Stimulated activated CD4-positive, alpha-beta T cell treated with anti-CD3 and anti-CD28 coated beads, Interleukin-15, amount 100 ng/mL, for 1 hour (primary cell): ENCODE measurements at places on chromosomes 6 and 20.

GRCh38 chr6:72984981-72985665 lies 240.2 kb downstream of the KHDC1L start:
- no peak for DNase-seq

- no peak for DNase-seq
Observed at GRCh38 chr6:43355862-43356590, 13.4 kb downstream of the ZNF318 start.

DNA sequence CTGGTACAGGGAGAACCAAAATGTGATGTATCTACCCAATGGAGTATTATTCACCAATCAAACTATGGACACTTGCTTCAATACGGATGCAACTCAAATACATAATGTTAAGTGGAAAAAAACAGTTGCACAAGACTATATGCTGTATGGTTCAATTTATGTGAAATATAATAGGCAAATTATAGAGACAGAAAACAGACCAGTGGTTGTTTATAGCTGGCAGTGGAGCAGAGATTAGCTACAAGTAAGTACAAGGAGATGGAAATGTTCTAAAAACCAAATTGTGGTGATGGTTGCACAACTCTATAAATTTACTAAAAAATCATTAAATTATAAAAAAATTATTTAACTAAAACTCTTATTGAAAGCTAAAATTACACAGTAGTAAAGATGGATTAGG lies 113.2 kb downstream of the PRDM1 start:
- no peak for DNase-seq

DNA sequence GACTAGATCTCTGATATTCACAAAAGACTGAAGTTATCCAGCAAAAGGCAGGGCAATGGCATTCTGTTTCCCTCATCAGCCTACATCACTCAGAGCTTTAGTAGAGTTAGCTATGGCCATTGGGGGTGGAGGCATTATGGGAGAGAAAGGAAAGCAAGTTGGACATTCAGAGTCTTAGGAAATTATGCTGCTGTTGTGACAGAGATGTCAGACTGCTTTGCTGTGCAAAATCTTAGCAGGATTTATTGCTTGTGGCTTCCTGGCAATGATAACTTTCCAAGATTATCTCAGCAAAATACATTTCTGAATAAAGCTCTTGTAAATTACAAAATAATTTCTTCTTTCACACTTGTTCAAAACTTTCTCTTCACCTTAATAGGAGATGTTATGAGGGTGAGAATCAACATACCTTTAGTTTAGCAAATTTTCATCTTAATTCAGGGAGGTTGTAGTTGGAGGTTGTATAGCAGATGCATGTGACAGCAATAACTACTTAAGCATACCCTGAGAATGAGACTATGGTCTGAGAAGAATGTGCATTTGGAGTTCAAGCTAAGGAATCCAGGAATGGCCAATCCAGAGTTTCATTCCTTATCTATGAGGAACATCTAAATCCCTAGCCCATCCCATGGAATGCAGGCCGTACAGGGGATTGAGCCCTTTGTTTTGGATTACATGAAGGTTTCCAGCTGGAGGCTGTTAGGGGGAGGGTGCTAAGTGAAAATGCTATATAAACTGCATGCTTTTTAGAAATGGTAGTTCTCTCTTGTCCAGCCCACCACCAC lies 179.8 kb downstream of the HAO1 start:
- DNase-seq: no peak

- no peak for DNase-seq
Observed at GRCh38 chr20:38449046-38449445, 13.9 kb upstream of the SNHG17 start.

DNA sequence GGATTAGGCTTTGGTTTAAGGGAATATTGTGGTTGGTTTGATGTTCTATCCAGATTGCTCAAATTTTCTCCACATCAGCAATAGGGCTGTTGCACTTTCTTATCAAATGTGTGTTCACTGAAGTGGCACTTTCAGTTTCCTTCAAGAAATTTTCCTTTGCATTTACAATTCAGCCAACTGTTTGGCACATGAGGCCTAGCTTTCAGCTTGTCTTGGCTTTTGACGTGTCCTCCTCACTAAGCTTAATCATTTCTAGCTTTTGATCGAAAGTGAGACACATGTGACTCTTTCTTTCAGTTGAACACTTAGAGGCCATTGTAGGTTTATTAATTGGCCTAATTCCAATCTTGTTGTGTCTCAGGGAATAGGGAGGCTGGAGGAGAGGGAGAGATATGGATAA lies 104.8 kb downstream of the FLRT3 start:
- no peak for DNase-seq

DNA sequence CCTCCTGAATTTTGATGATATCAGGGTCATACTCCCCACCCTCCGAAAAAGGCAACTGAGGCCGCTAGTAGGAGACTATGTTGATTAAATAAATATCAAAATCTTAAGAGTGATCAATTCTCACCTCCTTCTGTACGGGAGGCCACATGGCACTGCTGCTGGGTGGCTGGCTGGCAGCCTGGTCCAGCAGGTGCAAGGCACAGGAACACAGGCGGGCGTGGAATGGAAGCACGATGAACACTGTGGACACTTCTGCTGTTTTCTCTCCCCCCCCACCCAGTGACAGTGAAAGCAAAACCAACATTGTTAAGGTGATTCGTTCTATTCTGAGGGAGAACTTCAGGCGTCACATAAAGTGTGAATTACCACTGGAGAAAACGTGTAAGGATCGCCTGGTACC lies 9.7 kb upstream of the CLDN20 start:
- no peak for DNase-seq

GRCh38 chr6:27791182-27791943 lies 120.8 kb downstream of the OR2B2 start:
- DNase-seq: no peak

GRCh38 chr20:10671221-10671918 lies 2.4 kb downstream of the JAG1 start:
- DNase-seq: no peak

DNA sequence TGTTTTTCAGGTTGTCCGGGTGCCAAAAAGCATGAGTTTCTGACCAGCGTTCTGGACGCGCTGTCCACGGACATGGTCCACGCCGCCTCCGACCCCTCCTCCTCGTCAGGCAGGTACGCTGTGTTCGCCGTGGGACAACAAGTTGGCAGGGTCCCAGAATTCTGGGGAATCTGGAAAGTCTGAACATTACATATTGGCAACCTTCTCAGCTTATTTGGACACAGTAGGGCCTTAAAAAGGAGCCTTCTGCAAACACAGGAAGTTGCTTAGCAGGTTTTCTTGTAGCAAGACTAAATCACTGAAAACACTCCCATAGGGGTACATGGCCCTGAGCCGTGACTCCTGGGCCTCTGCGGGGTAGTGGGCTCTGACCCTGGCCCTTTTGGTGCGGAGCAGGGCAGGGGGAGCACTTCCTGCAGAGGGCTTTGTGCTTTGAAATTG lies 209.7 kb downstream of the SMOC2 start:
- no peak for DNase-seq

- DNase-seq: no peak
Observed at GRCh38 chr20:16451001-16451400, 122.2 kb downstream of the KIF16B start.

GRCh38 chr6:5828296-5828695 lies 178.4 kb downstream of the NRN1 start:
- DNase-seq: no peak

GRCh38 chr20:51345601-51346101 lies 196.9 kb downstream of the NFATC2 start:
- no peak for DNase-seq

DNA sequence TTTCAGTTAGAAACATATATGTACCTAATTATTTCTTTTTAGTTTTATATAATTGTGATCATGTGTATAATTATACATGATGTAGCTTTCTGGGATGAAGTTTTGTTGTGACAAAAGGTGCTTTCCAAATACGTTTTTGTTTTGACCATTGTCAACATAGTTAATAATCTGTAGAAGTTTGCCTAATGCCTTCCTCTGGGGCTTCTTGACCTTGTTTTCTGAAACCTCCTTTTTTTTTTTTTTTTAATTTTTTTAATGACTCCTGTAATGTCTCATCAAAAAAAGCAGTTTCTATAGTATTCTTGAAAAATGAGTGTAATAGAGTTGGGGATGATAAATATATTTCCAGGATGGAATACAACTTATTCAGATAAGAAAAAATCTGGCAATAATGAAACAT lies 434.7 kb upstream of the SOX4 start:
- no peak for DNase-seq

- DNase-seq: no peak
Observed at GRCh38 chr6:45903959-45904358, 111.7 kb downstream of the CLIC5 start.

GRCh38 chr20:40838509-40838908 lies 149.5 kb upstream of the MAFB start:
- no peak for DNase-seq

GRCh38 chr20:50762045-50762422 lies 30.7 kb downstream of the PARD6B start:
- no peak for DNase-seq

DNA sequence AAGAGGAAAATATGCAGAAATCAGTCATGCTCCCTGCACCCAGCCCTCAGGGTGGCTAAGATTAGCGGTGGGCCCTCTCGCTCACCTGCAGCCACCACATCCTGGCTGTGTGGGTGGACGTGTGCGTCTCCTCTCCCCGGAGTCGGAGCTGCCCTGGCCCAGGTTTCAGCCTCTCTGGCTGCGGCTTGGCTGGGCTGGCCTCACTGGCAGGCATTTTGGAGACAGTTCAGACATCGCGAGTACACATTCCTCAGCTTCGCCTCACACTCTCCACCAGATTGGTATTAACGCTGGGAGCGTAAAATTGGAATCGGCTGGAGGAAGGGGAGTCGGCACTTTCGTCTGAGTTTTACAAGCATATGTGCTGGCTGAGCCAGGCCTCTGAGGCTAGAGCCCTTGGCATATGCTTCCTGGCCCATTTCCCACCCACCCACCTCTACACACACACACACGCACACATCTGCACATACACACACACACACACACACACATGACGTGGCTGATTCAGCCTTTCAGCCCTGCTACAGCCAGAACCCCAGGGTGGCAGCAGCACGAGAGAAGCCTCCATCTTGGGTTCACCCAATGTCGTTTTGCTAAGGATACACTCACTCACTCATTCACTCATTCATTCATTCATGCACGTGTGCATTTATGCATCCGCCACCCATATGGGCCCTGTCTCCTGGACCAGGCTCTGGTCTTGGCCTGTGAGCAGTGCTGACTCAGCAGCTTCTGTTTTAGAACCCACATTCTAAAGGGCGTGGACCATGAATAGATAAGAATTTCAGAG lies 42.9 kb downstream of the BCAS4 start:
- DNase-seq: no peak

- DNase-seq: no peak
Observed at GRCh38 chr20:16245879-16246278, 327.4 kb downstream of the KIF16B start.

DNA sequence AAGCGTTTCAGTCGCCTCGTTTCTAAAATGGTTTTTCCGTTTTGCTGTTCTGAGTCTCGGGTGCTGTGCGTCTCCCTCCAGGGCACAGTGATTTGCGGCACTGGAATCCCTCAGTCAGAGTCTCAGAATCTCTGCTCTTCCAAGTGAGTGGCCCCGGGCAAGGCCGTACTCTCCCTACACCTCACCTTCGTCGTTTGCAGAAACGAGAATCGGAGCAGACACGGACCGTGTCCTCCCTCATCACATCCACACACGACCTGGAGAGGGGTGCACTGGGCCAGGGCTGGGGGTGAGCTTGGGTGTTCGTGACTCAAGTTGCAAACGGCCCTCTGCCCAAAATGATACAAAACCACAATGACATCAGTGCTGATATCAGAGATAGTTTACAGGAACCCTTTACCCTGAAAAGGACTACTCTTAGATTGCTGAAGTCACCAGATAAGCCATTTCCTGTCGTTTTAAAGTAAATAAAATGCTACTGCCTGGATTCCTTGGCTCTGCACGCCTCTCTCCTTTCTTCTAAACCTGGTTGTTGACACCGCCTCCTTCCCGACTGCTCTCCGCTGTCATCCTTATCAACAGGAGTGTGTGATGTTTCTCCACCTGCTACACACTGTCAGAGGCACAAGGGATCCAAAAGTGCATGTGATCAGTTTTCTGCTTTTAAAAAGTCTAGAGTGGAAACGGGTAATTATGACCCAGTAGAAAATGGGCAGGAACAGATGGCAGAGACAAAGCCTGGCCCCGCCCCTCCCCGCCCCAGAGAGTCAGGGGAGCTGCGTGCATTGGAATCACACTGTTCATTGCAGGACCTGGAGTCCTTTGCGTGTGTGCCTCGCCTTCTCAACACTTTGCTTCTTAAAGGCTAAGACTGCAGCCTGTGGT lies 38.4 kb downstream of the KIF25 start:
- no peak for DNase-seq

GRCh38 chr6:18119236-18119635 lies 3.2 kb downstream of the NHLRC1 start:
- DNase-seq: no peak

DNA sequence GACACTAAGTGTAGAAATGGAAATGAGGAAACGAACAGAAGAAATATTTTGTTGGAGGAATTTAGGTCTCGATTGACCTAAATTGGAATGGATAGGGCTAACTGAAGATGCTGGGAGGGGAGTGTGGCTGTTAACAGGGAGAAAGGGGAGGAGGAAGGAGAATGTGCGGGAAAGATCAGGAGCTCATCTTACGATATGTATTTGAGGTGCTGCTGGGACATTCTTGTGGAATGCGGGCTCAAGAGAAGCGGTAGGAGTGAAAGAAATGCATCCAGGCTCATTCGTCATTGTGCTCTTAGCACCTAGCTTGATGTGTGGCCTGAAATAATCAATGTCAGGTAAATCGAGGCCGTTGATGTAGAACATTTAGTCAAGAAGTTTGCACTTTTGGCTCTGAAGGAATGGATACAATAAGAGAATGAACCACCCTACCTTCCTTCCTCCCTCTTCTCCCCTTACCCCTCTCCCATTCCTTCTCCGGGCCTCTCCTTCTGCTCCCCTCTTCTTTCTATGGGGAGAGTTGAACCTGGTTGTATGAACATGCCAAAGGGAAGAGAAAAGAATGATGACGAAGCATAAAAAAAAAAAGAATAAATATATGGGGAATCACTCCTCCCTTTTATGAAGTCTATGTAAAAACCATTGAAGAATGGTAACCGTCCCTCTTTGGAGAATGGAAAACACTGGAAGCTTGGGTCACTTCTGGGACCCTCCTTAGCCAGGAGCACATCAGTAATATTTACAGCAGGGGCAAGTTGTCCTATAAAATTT lies 70.9 kb downstream of the SASH1 start:
- DNase-seq: no peak

DNA sequence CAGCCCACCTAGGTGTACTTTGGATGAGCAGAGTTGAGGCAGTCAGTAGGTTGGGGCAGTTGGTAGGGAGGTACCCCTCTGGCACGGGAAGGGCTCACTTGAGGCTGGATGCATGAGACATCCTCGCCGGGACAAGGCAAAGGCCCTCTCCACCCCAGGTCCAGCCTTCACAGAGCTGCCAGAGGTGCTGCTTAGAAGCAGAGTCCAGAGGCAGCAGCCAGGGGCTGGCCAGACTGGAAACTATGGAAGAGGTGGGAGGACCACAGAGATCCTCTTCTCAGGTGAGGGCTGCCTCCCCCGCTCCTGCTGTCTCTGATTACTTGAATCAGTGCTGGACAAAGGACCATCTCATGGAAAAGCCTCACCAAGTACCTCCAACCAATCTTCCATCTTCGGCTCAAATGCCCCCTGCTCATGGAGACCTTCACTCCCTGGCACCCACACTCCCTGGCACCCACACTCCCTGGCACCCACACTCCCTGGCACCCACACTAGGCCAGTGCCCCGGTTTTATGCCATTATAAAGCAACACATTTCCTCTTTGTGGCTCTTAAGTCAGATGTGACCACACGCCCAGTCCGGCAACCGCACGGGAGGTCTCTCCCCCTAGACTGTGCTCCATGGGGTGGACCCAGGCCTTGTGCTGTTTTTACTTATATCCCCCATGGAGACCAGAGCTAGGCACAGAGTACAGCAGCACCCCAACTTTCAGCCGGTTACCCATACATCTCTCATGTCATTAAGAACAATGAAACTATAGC lies 100.1 kb downstream of the YTHDF1 start:
- DNase-seq: no peak
